ENCODE measurements at places on chromosomes 5 and 9.

DNA sequence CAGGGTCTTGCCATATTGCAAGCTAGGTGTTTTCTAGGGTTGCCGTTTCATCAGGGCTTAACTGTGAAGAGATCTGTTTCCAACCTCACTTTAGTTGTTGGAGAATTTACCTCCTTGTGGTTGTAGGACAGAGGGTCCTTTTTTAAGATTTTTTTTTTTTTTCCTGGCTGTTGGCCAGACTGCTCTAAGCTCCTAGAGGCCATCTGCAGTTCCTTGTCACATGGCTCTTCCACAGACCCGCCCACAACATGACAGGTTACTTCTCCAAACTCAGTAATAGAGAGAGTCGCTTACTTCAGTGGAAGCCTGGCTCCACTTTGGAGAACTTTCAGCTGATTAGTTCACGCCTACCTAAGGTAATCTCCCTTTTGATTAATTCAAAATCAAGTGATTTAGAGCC, 543.7 kb downstream of the DMRTA1 start:
- DNase-seq = no peak

GRCh38 chr5:181114844-181115778, 15.9 kb downstream of the OR2V1 start:
- DNase-seq = no peak

DNA sequence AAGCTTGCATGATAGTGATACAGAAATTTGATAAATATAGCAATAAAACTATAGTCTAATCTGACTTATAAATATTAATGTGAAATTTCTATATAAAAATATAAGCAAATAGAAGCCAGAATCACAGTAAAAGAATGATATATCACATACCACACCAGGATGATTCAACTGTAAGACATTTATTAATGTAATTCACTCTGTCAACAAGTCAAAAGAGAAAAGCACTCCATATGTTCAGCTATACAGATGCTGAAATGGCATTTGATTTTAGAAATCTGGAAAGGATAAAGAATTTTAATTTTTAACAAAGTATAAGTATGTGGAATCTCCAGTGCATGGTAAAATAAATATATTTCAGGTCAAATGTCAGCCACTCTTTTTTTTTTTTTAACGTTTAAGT, 372.4 kb downstream of the KCNN2 start:
- DNase-seq = no peak

DNA sequence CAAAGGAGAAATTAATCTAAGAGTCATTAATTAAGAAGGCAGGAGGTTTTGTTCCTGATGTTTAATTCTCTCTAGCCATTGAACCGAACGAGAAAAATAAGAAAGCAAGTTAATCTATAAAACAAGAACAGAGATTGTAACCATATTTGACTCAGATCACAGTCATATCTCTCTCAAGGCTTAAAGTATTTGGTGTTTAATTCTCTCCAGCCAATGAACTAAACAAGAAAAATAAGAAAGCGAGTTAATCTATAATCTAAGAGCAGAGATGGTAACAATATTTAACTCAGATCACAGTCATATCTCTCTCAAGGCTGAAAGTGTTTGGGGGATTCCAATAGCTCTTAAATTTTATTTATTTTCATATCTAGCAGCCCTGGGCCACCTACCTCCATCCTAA, 74.4 kb upstream of the SHISAL2B start:
- DNase-seq = no peak
